ENCODE measurements at places on chromosomes 13 and 19.

GRCh38 chr19:33064458-33064791 lies 263 bp downstream of the RHPN2 start:
- DNase-seq: no peak

DNA sequence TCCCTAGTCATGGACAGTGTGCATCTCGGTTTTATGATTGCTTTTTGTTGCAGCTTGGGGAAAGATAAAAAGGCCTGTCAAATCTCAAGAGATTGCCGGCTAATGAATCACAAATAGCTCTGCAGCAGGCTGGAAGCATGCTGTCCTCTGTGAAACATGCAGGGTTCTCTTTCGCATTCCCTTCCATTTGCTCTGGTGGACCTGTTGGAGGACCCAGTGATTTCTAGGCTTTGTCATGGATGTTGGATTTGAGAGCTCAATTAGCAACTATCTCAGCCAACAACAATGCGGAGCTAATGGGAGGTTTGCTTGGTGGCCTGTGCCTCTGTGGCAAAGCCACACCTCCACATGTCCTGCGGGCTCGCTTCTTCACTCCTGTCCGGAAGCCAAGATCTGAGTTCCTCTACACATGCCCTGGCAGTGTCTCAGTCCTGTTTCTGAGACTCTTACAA lies 418.1 kb upstream of the ARGLU1 start:
- DNase-seq: no peak

GRCh38 chr19:29371251-29372090 lies 154.3 kb upstream of the VSTM2B start:
- DNase-seq: no peak

DNA sequence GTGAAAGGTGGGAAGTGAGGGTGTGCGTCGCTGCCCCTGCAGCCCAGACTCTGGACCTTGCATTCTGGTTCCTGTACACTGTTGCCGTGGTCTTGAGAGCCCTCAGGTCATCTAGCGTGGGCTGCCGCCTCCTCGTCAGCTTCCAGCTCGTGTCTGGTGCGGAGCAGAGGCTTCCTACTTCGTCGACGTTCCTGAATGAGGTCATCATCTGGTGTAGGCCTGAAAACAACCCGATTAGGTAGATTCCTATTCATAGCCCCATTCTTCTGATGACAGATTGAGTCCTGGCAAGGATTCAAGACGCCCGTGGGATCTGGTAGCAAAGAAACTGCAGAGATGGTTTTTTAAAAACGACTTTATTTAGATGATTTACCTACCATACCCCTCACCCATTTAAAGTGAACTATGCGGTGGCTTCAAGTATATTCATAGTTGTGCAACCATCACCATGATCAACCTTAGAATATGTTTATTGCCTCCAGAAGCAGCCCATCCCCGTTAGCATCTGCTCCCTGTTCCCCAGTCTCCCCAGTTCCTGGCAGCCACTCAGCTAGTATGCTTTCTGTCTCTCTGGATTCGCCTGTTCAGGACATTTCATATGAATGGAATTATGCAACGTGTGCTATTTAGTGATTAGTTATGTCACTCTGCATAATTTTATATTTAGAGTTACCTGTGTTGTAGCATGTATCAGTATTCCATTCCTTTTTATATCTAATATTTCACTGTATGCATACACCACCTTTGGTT lies 13.8 kb downstream of the NAXD start:
- DNase-seq: no peak

GRCh38 chr13:79895416-79895815 lies 414.5 kb downstream of the NDFIP2 start:
- no peak for DNase-seq

DNA sequence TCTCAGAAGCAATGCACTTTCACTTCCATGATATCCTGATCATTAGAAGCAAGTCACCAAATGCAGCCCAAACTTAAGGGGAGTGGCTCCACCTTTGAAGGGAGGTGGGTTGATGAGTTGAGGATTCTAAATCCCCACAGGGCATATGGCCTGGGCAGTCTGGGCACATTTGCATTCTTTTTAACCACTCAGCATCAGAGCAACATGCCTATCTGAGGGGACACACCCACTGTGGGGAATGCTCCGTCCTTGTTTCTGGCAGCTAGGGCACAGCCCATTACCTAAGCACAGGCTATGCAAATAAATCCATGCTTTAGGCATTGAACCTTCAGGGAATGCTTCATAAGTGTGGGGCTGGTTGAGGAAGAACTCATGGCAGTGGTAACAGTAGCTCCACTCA lies 12.3 kb upstream of the SACS start:
- DNase-seq: no peak

DNA sequence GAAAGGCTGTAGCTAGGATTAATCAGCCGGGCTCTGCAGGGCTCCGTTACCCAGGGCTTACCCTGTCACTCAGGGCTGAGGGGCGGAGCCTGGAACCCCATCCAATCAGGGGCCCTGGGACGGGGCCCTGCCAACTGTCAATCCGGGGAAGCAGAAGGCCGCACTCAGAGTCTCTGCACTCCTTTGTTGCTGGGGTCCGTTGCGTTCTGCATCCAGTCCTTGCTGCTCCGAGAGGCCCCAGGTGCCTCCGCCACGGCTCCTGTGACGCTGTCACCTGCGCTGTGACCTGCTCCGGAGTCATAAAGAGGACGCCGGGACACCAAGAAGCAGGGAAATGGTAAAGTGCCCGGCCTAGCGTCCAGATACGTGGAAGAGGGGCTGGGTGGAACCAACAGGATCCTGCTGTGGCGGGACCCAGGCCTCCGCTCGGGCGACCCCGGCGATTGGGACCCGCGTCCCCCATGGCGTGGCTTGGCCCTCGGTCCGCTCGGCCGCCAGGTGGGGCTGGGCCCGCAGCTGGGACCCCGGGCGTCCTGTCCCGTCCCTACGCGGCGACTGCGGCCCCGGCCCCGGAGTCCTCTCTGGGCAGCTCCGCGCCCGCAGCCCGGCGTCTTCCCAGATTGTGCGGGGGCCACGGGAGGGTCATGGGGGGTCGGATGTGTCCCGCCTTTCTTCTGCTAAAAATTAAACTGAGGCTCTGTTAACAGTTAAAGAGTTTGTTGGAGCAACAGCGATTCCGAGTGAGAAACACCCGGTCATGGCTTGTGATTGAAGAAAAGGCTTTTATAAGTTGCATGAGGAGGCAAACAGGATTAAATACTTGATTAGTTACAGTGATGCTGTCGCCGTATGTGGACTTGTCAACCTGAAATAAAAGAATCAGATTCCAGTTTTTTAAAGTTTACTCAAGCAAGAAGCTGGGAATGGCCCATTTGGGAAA lies at the start of gene ZNF491:
Gene ZNF491 (plus strand): TSS at position 133 of the 940 bp plus-strand sequence. CDS start 7,431 bp downstream, outside the sequence.
- peak; percentile 90 for DNase-seq

DNA sequence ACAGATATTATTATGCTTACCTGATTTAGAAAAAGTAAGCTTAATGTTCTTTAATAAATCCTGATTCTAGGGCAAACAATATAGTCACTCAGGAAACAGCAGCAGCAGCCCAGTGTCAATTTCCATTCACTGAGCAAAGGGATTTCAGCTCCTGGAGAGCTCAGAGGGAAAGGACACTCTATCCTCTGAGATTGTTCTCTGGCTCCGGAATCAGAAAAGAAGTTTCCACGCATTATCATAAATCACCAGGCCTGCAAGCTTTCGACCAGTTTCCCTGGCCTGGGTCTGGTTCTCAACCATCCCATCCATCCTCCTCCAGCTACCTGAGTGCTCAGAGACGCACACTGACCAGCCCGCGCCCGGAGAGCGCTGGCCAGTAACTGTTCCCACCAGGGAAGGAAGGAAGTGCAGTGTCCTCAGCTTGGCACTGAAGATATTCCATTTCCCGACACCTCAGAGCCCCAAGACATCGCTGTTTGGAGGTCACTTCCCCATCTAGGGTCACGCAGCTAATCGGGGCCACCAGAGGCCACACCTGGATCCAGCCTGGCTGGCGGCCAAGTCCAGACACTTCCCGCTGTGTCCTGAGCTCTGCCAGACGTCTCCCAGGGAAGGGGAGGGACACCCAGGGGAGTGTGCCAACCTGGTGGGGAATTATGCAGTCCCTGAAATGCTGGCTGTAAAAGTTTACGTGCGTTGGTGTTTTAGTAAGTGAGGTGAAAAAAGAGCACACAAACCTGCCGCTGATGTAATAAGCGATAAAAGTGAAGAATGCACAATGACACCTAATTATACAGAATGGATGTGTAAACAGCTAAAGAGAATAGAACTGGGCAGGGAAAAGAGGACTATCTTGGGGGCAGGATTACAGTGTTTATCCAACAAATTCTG lies 29.1 kb downstream of the EPS15L1 start:
- DNase-seq: no peak

- DNase-seq: no peak
Observed at GRCh38 chr13:40465015-40465390, 201.4 kb downstream of the FOXO1 start.
